ENCODE measurements at places on chromosomes 12 and 14. TPM values are rescaled to one million over a fixed set of nuclear protein-coding genes. Genes with fewer than 3 reads are reported as not detected.

GRCh38 chr14:24388474-24389179 lies 10.2 kb upstream of the NYNRIN start:
- DNase-seq, result no peak

- no peak for DNase-seq
These were observed 157.0 kb downstream of the MYRFL start for GRCh38 chr12:69981881-69982475.

DNA sequence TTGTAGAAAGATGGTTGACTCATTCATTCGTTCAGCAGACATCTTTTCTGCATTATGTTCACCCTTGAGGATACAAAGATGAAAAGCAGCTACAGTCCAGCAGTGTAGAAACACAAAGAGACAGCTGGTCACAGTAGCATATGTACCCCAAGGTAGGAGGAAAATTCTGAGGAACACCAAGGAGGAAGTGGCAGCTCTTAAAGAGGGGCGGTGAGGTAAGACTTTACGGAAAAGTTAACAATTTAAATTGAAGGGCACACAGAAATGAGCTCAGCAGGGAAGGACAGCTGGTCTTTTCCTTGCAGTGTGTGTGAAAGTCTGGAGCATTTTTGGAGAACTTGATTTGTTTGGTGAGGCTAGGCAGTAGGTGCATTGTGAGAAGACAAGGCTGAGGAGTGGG lies 3.5 kb downstream of the SLC35E3 start:
- DNase-seq, result no peak

DNA sequence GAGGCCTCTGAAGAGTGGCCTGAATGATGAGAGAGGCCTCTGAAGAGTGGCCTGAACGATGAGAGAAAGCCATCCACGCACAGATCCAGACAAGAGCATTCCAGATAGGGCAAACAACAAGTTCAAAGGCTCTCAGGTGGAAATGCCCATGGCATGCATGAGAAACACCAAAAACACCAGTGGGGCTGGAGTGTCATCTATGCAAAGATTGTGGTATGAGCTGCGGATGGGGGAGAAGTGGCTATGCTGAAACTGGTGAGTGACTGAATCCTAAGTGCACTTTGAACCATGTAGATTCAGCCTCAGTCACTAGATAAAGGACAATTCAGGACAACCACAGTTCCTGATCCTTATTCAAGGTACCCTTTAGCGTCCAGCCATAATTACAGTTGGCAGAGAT lies 79.4 kb upstream of the GZMB start:
- no peak for DNase-seq

DNA sequence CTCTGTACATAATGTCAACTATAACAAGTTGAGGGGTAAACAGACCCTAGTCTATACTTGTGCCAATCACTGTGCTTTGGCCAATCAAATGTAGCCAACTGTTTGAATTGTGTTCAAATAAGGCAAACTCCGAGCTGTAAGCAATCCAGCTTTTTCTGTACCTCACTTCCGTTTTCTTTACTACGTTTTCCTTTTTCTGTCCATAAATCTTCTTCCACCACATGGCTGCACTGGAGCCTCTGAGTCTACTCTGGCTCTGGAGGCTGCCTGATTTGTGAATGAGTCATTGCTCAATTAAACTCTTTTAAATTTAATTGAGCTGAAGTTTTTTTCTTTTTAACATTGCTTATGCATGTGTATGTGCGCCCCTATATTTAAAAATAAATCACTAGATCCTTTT lies 29.7 kb downstream of the CLEC1A start:
- no peak for DNase-seq

GRCh38 chr12:79897617-79898016 lies 37.3 kb downstream of the PPP1R12A start:
- DNase-seq, result no peak

GRCh38 chr14:68666899-68667298 lies 126.0 kb downstream of the ZFP36L1 start:
- no peak for DNase-seq

GRCh38 chr14:104422837-104423681 lies 156.5 kb upstream of the C14orf180 start:
- peak; percentile 4 for DNase-seq

DNA sequence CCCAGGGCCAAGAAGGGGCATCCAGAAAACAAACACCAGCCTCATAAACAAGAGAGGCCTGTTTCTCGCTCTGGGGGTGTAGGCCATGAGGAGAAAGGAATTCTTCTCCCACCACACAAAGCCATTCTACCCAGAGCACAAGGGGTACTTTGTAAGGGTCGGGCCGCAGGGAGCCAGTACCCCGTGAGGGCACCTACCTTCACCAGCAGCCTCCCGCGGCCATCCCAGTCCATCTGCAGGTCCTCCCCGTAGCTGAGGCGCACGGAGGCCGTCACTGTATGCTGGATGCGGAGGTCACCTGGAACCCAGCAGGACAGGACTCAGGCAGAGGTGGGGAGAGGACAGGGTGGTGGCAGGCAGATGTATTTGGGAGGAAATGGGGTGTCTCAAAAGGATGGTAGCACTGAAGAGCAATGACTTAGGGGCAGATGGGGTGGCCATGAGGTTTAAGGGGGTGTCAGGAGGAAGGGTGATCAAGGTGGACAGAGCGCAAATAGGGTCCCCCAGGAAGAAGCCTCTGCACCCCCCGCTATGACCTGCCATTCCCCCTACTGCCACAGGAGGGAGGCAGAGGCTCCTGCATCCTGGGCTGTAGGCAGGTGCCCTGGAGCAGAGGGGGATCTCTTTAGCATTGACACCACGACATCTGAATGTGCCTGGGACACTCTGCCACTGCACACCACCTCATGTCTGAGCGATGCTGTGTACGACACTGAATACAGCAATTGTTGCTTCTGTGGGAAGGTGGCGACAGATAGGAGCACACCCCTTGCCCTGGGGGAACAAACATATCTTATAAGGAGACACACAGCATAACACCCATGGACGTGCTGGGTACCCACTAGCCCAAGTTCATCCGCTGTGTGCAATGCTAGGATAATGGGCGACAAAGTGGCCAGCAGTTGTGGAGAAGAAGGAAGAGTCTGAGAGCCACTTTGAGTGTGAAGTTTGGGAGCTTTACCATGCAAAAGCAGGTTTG lies 61.4 kb downstream of the VWF start:
- peak; percentile 62 for DNase-seq

DNA sequence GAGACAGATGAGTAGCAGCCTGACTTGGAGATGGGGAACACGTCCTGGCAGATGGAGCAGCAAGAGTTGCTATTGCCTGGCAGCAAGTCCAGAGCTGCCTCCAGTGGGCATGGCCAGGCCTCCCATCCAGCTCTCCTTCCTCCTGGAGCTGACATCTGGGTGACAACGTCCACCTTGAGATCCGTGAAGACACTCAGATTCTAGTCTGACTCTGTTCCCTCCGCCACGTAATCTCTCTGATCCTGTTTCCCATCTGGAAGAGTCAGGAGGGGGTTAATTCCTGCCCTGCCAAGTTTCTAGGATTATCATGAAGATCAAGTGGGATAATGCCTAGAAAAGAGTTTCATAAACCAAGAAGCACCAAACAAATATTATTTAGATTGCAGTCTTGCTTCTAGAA lies 65.3 kb upstream of the FAM181A start:
- DNase-seq, result no peak

DNA sequence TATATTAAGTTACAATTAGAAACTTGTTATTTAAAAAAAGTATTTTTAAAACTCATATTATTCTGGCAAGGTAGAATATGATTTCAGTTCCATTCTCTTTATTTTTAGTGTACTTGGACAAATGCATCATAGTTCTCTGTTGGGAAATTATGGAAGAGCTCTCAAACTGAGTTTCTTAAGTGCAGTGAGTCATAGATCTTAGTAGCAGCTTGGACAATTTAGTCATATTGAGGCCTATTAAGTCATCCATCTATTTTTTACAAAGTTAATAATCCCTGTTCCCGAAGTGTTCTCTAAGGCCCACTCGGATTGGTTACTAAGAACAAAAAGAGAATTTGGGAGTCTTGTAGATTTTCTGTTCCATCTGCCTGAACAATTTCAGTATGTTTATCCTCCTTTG lies 113.9 kb downstream of the ANO4 start:
- DNase-seq, result no peak

GRCh38 chr12:124231980-124232653 lies 62.8 kb upstream of the RFLNA start:
- no peak for DNase-seq

GRCh38 chr14:92309968-92310530 lies 12.9 kb upstream of the SLC24A4 start:
- DNase-seq, result no peak

DNA sequence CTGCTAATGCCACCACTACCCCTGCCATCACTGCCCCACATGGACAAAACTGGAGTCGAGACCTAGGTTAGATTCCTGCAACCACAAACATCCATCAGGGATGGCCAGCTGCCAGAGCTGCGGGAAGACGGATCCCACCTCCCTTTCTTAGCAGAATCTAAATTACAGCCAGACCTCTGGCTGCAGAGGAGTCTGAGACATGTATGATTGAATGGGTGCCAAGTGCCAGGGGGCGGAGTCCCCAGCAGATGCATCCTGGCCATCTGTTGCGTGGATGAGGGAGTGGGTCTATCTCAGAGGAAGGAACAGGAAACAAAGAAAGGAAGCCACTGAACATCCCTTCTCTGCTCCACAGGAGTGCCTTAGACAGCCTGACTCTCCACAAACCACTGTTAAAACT lies 7.1 kb upstream of the OAS2 start:
- no peak for DNase-seq

GRCh38 chr12:11746024-11746771 lies 96.7 kb downstream of the ETV6 start:
- DNase-seq, result no peak

- DNase-seq, result no peak
These were observed 54.2 kb downstream of the SIX6 start for GRCh38 chr14:60563113-60563512.

GRCh38 chr12:104590022-104590421 lies 133.3 kb downstream of the CHST11 start:
- DNase-seq, result no peak

DNA sequence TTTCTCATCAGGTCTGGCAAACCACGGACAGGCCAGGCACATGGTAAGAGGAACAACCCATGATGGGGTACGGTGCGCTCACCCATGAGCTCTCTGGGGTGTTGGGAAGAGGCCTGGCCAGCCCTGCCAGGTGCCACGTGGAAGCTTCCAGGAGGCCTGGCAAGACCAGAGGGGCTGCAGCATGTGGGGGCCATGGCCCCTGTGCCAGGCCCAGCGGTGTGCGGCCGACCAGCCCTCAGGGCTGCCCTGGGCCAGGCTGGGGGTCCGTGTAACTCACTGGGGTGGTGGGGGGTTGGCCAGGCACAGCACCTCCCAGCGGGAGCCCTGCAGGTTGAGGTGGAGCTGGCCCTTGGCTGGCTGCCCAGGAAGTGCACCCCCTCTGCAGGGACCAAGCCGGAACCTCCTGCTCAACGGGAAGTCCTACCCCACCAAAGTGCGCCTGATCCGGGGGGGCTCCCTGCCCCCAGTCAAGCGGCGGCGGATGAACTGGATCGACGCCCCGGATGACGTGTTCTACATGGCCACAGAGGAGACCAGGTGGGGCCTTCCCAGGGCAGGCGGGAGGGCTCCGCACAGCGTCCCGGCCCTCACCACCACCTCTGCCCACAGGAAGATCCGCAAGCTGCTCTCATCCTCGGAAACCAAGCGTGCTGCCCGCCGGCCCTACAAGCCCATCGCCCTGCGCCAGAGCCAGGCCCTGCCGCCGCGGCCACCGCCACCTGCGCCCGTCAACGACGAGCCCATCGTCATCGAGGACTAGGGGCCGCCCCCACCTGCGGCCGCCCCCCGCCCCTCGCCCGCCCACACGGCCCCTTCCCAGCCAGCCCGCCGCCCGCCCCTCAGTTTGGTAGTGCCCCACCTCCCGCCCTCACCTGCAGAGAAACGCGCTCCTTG lies 4.9 kb upstream of the CRIP2 start:
- DNase-seq, result no peak

- DNase-seq, result no peak
These were observed 115.7 kb downstream of the PLXNC1 start for GRCh38 chr12:94263905-94264561.

- no peak for DNase-seq
These were observed 697 bp upstream of the GRIP1 start for GRCh38 chr12:66679461-66680084.

- no peak for DNase-seq
These were observed 8.6 kb downstream of the TCP11L2 start for GRCh38 chr12:106311139-106311538.

DNA sequence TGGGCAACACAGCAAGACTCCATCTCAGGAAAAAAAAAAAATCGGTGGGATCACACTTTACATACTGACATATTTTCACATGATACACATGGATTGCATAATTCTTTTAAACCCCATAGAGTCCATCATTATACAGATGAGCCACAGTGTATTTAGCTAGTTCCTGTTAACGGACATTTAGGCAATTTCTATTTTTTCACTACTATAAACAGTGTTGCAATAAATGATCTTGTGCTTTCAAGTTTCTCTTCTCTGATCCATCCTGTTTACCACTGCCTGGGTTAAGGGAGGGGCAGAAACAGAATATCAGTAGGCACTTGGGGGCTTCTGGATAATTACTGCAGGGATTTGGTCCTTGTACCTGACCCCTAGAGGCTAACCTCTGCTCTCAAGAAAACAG lies 43.4 kb upstream of the SPTLC2 start:
- no peak for DNase-seq

DNA sequence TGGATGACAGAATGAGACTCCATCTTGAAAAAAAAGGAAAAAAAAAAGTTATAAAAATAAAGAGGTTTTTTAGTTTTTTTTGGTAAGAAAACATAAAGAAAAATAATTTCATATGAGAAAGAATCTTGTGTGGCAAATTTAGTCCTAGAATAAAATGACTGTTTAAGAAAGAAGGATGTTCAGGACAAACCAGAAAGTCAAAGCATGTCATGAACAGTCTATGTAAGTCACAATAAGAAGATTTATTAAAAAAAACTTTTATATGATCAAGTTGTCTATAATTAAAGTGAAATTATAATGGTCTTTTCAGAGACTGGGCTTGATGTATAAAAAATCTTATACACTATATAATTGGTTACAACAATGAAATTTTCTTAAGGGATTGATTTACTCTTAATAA lies 68.1 kb upstream of the HECTD1 start:
- no peak for DNase-seq

DNA sequence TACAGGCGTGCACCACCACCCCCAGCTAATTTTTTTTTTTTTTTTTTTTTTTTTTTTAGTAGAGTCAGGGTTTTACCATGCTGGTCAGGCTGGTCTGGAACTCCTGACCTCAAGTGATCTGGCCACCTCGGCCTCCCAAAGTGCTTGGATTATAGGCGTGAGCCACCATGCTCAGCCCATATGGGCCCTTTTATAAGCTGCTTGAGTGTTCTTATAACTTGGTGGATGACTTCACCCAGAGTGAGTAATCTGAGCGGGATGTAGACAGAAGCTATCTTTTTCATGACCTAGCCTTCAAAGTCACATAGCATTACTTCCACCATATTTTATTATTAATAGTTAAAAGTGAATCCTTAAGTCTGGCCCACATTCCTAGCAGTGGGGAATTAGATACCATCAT lies 16.4 kb downstream of the BBOF1 start:
- no peak for DNase-seq

GRCh38 chr14:91144425-91145145 lies 30.7 kb downstream of the DGLUCY start:
- DNase-seq, result no peak

Gene DERA
- total RNA-seq, result 35.1 TPM

Gene EIF2S3B
- 1.0 TPM for total RNA-seq

Gene PLEKHH1
- 0.50 TPM for total RNA-seq

Gene EPYC
- not detected for total RNA-seq

Gene ANKRD33
- not detected for total RNA-seq

Gene AHNAK2
- not detected for total RNA-seq

Gene PROX2
- not detected for total RNA-seq

Gene SLCO1B1
- not detected for total RNA-seq

Gene MFAP5
- not detected for total RNA-seq

Gene SLCO1C1
- not detected for total RNA-seq

All from activated CD4-positive, alpha-beta T cell treated with anti-CD3 and anti-CD28 coated beads, Interleukin-2, amount 10 ng/mL, durations not matched to agents 7 days and 5 days (primary cell).